ENCODE measurements at places on chromosomes 7 and 10. TPM values are rescaled to one million over a fixed set of nuclear protein-coding genes. Genes with fewer than 3 reads are reported as not detected.

The MYOZ1 gene
- total RNA-seq, result not detected

The DGKI gene
- not detected for total RNA-seq

The CUZD1 gene
- 2.9 TPM for total RNA-seq

The SPDYE11 gene
- total RNA-seq, result not detected

The CHPF2 gene
- 45.8 TPM for total RNA-seq

The SORCS1 gene
- total RNA-seq, result not detected

The COL28A1 gene
- 0.38 TPM for total RNA-seq

GRCh38 chr10:23106331-23107072 lies 11.1 kb downstream of the MSRB2 start:
- H3K27ac ChIP-seq, result no peak overlapping the region
- no peak for DNase-seq
- no peaks in the 10 kb centered on the region for H3K4me1 ChIP-seq
- H3K27me3 ChIP-seq, result no peaks in the 10 kb centered on the region

DNA sequence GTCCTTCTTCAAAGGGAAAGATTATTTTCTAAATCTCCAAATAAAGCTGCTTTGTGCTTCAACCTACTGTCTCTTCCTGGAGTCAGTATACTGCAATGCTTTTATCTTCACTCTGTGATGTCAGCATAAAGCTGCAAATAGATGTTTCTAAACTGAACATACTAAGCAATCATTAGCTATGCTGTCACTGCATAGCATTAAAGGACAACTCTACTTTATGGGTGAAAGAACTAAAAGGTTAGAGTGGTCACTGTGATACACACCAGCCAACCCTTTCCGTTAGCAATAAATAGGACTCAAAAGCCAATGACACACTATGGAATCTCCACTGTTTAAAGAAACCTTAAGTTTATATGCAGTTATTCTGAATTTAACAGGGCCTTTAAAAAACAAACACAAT lies 1.8 kb downstream of the CCDC186 start:
- no peak overlapping the region for H3K27ac ChIP-seq
- DNase-seq, result no peak
- H3K27me3 ChIP-seq, result no peaks in the 10 kb centered on the region

GRCh38 chr10:70544431-70545340 lies 57.9 kb downstream of the PRF1 start:
- no peaks in the 10 kb centered on the region for H3K4me1 ChIP-seq
- H3K4me3 ChIP-seq, result no peak overlapping the region
- DNase-seq, result no peak
- H3K27me3 ChIP-seq, result no peaks in the 10 kb centered on the region
- no peak overlapping the region for H3K27ac ChIP-seq

DNA sequence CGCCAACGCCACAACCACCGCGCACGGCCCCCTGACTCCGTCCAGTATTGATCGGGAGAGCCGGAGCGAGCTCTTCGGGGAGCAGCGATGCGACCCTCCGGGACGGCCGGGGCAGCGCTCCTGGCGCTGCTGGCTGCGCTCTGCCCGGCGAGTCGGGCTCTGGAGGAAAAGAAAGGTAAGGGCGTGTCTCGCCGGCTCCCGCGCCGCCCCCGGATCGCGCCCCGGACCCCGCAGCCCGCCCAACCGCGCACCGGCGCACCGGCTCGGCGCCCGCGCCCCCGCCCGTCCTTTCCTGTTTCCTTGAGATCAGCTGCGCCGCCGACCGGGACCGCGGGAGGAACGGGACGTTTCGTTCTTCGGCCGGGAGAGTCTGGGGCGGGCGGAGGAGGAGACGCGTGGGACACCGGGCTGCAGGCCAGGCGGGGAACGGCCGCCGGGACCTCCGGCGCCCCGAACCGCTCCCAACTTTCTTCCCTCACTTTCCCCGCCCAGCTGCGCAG lies 424 bp downstream of the EGFR start:
- H3K27me3 ChIP-seq, result peaks cover 7% of the 10 kb centered on the region
- H3K27ac ChIP-seq, result no peak overlapping the region
- DNase-seq, result no peak
- no peak overlapping the region for H3K4me3 ChIP-seq

- no peaks in the 10 kb centered on the region for H3K27me3 ChIP-seq
- H3K4me3 ChIP-seq, result no peak overlapping the region
- H3K27ac ChIP-seq, result no peak overlapping the region
- H3K36me3 ChIP-seq, result no peaks in the 10 kb centered on the region
- H3K4me1 ChIP-seq, result no peaks in the 10 kb centered on the region
- no peak for DNase-seq
Observed at GRCh38 chr7:8783229-8783628, 349.8 kb downstream of the NXPH1 start.

GRCh38 chr7:108875139-108875538 lies 305.5 kb downstream of the DNAJB9 start:
- H3K36me3 ChIP-seq, result no peaks in the 10 kb centered on the region
- no peak overlapping the region for H3K4me3 ChIP-seq

- no peak overlapping the region for H3K27ac ChIP-seq
- no peak overlapping the region for H3K4me3 ChIP-seq
- no peaks in the 10 kb centered on the region for H3K27me3 ChIP-seq
- DNase-seq, result no peak
Observed at GRCh38 chr10:107692072-107692471, 527.6 kb upstream of the SORCS1 start.

GRCh38 chr10:118581340-118581739 lies 14.1 kb downstream of the PRLHR start:
- DNase-seq, result no peak
- H3K4me3 ChIP-seq, result no peak overlapping the region
- H3K27ac ChIP-seq, result no peak overlapping the region
- H3K36me3 ChIP-seq, result no peaks in the 10 kb centered on the region

GRCh38 chr10:106775127-106775526 lies 389.4 kb downstream of the SORCS1 start:
- H3K27me3 ChIP-seq, result no peaks in the 10 kb centered on the region
- no peak for DNase-seq
- no peak overlapping the region for H3K4me3 ChIP-seq
- no peaks in the 10 kb centered on the region for H3K4me1 ChIP-seq
- no peak overlapping the region for H3K27ac ChIP-seq

DNA sequence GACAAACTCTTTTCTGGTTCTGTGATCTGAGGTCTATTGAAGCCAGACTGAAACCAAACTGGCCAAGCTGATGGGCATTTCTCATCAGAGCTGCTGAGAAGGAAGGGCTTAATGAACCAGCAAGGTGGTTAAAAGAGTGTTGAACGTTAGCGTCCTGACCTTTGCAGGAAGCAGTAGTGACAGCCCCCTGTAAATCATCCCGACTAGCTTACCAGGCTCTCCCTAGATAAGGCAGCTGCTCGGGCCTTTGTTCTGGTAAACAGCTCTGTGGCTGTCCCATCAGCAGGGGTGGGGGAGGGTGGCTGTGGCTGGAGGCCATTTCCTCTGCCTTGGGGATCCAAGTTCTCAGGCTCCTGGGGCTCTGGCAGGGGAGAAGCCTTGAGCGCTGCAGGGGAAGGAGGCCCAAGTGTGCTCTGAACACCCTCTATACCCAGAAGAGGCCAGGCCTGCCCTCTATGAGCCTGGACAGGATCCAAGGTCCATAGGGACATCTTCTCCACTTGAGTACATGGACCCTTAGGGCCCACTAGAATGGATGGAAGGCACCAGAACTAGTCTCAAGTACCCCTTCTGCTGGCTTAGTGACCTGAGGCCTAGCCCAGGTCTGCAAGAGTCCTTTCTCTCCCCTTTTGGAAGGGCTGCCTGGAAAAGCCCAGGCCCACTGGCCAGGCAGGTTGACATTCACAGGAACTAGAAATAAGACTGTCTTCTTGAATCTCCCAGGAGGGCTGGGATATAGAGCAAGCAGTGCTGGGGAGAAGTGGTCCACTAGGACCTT lies 134.6 kb downstream of the ARHGAP22 start:
- H3K36me3 ChIP-seq, result no peaks in the 10 kb centered on the region
- no peak overlapping the region for H3K4me3 ChIP-seq
- no peak for DNase-seq
- no peaks in the 10 kb centered on the region for H3K27me3 ChIP-seq
- no peaks in the 10 kb centered on the region for H3K4me1 ChIP-seq
- H3K27ac ChIP-seq, result no peak overlapping the region

- peaks cover 28% of the 10 kb centered on the region for H3K4me1 ChIP-seq
- H3K36me3 ChIP-seq, result peaks cover 24% of the 10 kb centered on the region
- H3K27me3 ChIP-seq, result no peaks in the 10 kb centered on the region
- H3K27ac ChIP-seq, result no peak overlapping the region
- no peak for DNase-seq
Observed at GRCh38 chr7:100481466-100481865, 2.3 kb upstream of the NYAP1 start.

GRCh38 chr7:8442051-8442813 lies 8.8 kb downstream of the NXPH1 start:
- no peak overlapping the region for H3K4me3 ChIP-seq
- H3K36me3 ChIP-seq, result no peaks in the 10 kb centered on the region

DNA sequence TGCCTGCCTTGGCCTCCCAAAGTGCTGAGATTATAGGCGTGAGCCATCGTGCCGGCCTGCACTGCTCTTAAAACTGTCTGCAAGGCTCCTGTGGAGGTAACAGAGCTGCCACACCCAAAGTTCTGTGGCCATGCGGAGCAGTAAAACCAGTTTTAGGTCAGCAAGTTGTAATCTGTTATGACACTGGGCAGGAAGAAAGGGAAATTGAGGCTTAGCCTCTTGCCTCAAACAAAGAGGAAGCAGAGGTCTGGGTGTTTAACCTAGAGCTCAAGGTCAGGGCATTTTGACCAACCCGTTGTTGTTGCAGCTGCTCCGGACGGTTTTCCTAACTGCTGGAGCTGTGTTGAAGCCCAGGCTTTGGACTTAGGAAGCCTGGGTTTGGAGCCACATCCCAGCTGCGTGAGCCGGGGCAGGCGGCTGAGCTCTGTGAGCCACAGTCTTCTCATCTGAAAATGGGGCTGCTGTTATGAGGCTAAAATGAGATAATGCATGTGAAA lies 7.4 kb upstream of the RRP12 start:
- peaks cover 8% of the 10 kb centered on the region for H3K4me1 ChIP-seq
- H3K27me3 ChIP-seq, result no peaks in the 10 kb centered on the region
- no peak overlapping the region for H3K27ac ChIP-seq
- DNase-seq, result no peak

DNA sequence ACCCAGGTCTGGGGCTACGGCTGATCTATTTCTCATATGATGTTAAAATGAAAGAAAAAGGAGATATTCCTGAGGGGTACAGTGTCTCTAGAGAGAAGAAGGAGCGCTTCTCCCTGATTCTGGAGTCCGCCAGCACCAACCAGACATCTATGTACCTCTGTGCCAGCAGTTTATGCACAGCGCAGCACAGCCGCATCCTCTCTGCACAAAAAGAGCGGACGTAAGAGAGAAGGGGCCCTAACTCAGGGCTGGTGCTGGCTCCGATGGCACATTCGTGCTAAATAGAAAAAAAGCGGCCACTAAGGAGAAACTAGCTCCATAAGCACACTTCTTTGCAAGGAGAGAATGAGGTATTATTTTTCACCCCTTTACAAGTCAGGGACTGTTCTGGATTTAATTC lies 28.3 kb upstream of the PRSS1 start:
- H3K36me3 ChIP-seq, result no peaks in the 10 kb centered on the region
- no peak overlapping the region for H3K4me3 ChIP-seq
- peak overlapping the region; percentile 35 for H3K27ac ChIP-seq
- no peak for DNase-seq
- peaks cover 9% of the 10 kb centered on the region for H3K4me1 ChIP-seq
